ENCODE measurements at places on chromosomes 1 and 21.

- no peak for DNase-seq
These were observed 91.9 kb downstream of the COLGALT2 start for GRCh38 chr1:183945428-183946319.

GRCh38 chr1:33130297-33130696, 49.3 kb downstream of the AZIN2 start:
- DNase-seq = no peak

DNA sequence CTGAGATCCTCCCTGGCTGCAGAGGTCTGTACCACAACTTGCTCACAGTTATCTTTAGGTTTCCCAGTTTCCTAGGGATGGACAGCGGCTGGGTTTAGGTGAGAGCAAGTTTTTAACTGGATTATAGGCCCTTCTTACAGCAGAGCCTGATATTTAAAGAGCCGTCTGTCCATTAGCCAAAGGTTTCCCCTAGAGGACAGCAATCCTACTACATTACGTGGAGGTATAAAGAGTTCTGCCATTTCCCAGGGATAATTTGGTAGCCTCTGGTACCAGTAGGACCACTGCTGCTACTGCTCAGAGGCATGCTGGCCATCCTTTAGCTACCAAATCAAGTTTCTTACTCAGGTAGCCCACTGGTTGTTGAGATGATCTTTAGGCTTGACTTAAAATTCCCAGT, 21.9 kb upstream of the FCGR2A start:
- DNase-seq = no peak

GRCh38 chr1:154407198-154408091, 2.3 kb downstream of the IL6R start:
- DNase-seq = no peak

- no peak for DNase-seq
These were observed 7.1 kb upstream of the NSUN4 start for GRCh38 chr1:46333300-46334029.

- DNase-seq = no peak
These were observed 83.1 kb upstream of the CHRM3 start for GRCh38 chr1:239303289-239303688.

GRCh38 chr1:85555867-85556573, 24.5 kb upstream of the CCN1 start:
- no peak for DNase-seq

GRCh38 chr1:203273869-203274602, 31.3 kb upstream of the BTG2 start:
- no peak for DNase-seq
